Epithelial cell of proximal tubule (primary cell): ENCODE measurements at places on chromosomes 3 and 15. TPM values are rescaled to one million over a fixed set of nuclear protein-coding genes. Genes with fewer than 3 reads are reported as not detected.
A peak's percentile ranks its signal among the peaks of the same experiment; 100 is the strongest.

DNA sequence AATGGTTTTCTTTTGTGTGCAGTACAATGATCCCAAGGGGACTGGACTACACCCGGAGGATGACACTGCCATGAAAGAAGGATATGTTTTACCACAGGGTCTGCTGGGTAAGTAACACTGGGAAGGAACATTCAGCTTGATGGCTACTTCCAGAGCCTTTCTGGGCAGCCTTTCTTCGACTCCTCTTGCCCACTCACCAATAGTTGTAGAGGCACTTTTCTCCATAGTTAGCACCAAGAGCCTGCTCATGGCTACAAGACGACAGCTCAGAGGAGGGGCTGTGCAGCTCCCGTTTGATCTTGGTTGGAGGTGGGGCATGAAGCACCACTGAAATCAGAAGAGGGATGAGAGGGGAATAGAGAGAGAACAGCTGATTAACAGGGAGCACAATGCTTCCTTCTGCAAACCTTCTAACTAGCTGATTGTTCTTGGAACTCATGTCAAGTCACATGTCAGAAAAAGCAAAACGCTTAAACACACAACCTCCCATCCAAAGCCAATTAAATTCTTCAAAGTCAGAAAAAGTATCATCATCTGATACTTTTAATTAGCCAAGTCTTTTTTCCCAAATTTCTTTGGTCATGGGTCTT lies 27.9 kb downstream of the ETV5 start:
- DNase-seq, result no peak

GRCh38 chr3:99874237-99875002 lies 56.8 kb downstream of the CMSS1 start:
- DNase-seq, result no peak

GRCh38 chr15:31263751-31264558 lies 62.7 kb upstream of the KLF13 start:
- DNase-seq, result peak; percentile 19

GRCh38 chr3:140863580-140864009 lies 78.0 kb upstream of the SLC25A36 start:
- no peak for DNase-seq

DNA sequence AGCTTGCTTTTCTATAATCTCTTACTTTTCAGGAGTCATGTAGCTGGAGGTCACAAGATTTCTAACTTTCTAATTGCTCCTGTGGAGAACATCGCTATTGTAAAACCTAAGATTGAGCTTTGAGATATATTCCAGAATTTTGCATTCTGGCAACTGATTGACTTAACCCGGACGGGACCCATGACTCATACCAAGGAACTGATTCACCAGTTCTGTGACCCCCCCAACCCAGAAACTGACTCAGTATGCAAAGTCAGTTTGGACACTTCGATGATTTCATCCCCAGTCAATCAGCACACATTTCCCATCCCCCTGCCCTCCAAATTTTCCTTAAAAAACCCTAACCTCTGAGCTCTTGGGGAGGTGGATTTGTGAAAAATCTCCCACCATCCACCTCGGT lies 396.5 kb upstream of the GBE1 start:
- peak; percentile 74 for DNase-seq

- DNase-seq, result peak; percentile 77
Observed at GRCh38 chr3:153052096-153052460, 109.9 kb upstream of the RAP2B start.

- no peak for DNase-seq
Observed at GRCh38 chr3:84963137-84963536, 4.3 kb downstream of the CADM2 start.

DNA sequence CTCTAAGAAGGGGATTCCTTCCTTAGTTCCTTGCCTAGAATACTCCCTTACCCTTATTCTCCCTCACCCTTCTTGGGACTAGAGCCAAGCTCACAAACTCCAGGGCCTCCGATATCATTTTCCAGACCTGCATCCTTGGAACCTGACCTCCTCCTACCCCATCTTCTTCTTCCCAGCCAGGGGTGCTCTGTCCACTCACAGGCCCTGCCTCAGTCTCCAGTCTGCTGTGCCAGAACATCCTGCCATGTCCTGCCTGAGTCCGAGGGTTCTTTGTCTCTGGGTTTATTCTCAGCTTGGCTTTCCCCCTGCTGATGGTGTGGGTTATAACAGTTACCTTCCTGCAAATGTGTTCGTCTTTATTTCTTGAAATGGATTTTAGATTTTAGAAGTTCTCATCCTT lies 59.9 kb upstream of the MCF2L2 start:
- no peak for DNase-seq

DNA sequence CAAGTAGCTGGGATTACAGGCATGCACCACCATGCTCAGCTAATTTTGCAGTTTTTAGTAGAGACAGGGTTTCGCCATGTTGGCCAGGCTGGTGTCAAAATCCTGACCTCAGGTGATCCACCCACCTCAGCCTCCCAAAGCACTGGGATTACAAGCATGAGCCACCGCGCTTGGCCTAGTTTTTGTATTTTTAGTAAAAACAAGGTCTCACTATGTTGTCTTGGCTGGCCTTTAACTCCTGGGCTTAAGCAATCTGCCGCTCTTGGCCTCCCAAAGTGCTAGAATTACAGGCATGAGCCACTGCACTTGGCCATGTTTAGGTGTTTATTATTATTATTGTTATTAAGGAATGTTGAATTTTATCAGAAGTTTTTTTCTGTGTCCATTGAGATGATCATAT lies 14.7 kb downstream of the IL16 start:
- no peak for DNase-seq

GRCh38 chr15:52559022-52559421 lies 9.8 kb downstream of the ARPP19 start:
- no peak for DNase-seq

- no peak for DNase-seq
Observed at GRCh38 chr3:161208931-161209330, 12.2 kb upstream of the NMD3 start.

Gene ACAN
- not detected in 2 replicates for total RNA-seq

Gene SLC28A1
- not detected in 2 replicates for total RNA-seq

Gene DCLK3
- total RNA-seq, result 0.06 and 0.07 TPM in 2 replicates

Gene CCR1
- total RNA-seq, result not detected in 2 replicates

Gene KLHL40
- total RNA-seq, result not detected in 2 replicates
